ENCODE measurements at places on chromosomes 6 and 20.

DNA sequence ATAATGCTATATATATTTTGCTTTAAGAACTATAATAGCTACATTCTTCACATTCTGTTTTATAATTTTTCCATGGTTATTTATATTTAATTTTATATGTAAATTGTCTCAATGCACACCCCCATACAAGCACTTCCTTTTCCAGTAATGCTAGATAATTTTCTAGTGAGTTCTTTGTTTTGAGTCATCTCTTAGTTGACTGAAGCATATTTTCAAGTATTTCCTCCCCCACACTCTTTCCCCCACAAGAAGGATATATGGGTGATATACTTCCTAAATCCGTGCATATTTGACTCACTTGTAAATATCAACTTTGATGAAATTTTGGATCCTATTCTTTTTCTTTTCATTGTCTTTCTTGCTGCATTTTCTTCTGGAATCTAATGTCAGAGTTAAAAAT is 82.1 kb upstream of the SRSF6 start:
- DNase-seq: no peak

DNA sequence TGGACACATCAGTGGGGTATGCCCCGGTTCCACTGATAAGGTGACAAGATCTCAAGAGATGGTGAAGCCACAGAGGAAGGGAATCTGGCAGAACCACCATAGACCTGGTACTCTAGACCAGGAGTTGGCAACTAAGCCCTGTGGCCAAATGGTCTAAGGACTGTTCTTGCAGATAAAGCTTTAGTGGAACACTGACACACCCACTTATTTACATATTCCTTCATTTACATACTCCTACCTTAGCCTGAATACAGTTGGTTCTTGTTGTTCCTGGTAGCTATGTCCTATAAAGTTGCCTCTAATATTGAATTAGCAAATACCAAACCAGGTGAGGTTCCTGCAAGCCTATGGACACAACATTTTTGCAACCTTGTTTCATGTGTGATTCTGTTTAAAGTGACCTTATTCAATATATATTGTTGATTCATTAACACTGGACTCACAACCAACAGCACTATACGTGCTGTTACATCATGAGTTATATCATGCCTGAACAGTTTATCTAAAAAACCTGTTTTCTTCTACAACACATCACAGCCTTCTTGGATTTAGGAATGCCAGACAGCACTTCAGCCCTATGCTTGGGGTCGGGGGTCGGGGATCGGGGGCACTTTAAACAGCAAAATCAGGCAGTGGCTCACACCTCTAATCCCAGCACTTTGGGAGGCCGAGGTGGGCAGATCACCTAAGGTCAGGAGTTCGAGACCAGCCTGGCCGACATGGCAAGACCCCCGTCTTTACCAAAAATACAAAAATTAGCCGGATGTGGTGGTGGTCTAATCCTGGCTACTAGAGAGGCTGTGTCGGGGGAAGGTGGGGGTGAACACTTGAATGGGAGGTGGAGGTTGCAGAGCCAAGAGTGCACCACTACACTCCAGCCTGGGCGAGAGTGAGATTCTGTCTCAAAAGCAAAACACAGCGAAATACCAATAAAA is 2.5 kb downstream of the CCDC167 start:
- no peak for DNase-seq

- no peak for DNase-seq
Observed at GRCh38 chr6:28922821-28923317, 916 bp downstream of the TRIM27 start.

- no peak for DNase-seq
Observed at GRCh38 chr20:49433333-49433732, 49.1 kb downstream of the KCNB1 start.

DNA sequence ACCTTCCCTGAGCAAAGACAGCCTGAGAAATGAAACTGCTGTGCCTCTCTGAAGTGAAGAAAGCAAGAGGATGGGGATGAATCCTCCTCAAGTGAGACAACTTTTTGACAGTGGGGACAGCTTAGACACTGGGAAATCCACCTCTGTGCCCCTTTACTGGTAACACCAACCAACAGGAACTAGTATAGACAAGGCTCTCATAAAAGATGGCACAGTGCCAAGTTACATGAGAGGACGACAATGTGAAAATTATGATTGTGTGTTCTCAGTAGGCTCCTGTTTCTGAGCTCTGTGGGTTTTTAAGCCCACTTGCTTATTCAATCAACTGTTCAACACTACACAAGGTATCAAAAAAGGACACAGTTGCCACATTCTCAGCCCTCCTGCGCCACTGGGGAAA is 41.6 kb upstream of the LYRM2 start:
- no peak for DNase-seq

- no peak for DNase-seq
Observed at GRCh38 chr6:145199961-145200360, 535.4 kb downstream of the EPM2A start.

DNA sequence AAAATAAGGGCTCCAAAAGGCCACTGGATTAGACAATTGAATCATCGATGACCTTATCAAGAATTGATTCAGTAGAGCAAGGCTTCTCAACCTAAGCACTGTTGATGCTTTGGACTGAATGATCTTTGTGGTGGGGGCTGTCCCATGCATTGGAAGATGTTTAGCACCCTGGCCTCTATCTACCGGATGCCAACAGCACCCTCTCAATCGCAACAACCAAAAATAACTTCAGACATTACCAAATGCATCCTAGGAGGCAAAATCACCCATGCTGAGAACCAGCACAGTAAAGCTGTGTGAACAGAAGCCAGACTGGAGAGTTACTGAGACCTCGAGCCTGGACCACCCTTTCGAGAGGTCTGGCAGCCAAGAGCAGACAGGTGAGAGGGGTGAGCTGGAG is 67.5 kb downstream of the TBC1D7 start:
- DNase-seq: no peak

DNA sequence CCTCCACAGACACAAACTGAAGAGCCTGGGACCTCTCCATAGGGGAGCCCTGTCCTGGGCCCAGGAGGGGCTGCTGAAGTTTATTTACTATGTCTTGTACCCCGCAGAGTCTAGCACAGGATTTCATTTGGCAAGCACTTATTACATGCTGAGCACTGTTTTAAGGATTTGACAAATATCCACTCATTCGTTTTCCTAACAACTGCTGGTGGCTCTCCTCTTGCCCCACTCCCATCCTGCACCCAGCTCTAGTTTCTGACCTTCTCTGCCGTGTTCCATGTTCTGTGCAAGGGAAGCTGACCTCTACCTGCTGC is 127.0 kb upstream of the MAFB start:
- DNase-seq: no peak

GRCh38 chr20:50577175-50578018 is 67.2 kb downstream of the PTPN1 start:
- DNase-seq: no peak

- no peak for DNase-seq
Observed at GRCh38 chr20:62388839-62389600, 2.1 kb downstream of the RPS21 start.

DNA sequence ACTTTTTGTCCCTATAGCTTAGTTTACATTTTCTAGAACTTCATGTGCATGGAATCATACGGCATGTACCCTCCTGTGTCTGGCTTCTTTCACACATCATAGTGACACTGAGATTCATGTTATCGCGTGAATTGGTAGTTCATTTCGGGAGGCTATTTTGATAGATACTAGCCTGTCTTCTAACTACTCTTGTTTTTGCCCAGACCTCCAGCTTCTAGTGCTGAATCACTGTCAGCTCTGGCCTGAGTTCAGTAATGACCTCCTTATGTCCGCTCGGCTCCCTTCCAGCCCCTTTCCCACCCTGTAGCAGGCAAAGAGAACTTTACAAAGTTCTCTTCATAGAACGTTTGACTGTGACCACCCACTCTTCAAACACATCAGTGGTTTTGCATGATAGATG is 14.1 kb downstream of the MYBL2 start:
- DNase-seq: no peak

DNA sequence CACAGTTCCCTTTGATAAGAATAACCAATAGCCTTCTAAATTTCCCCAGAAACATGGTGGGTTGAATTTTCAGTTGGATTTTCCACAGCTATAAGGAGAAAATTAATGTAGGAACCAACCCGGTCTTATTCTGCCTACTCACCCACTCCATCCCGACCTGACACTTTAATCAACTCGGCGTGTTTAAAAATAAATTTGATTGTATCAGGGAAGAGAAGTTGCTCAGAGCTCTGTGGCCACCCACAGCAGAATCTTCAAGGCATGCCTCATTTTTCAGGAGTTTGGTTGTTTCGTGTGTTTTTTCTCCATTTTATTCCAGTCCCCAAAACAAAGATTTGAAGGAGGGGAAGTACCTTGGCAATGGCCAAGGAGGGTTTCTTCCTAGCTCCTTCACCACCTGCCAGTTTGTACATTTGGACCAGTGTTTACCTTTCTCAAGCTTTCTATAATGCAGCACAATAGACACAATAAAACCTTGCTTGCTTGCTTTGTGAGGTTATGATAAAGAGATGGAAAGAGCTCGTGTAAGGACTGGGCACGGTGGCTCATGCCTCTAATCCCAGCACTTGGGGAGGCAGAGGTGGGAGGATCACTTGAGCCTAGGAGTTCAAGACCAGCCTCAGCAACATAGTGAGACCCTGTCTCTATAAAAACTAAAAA is 297.2 kb upstream of the JARID2 start:
- DNase-seq: no peak

GRCh38 chr6:97068211-97068610 is 143.7 kb downstream of the KLHL32 start:
- DNase-seq: no peak

DNA sequence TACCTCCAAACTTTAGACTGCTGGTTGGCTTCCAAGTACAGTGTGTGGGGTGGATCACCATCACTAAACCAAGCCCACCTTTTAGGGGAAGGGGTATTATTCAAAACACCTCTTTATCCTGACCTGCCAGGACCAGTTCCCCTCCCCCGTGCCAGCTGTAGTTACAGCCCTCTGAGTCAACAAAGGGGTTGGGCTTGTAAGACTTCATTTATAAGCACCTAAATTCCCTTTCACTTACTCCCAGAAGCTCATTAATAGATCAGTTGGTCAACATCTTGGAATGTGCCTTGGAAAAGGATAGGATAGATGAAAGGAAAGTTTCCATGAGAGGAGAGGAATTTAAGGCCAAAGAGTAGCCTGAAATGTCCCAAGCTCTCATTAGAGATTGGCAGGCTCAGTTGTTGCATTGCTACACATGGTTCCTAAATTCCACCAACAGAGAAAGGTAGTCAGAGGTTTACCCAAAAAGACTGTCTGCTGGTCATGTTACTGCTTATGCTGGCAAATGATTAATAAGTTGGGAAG is 59.2 kb downstream of the TNFAIP3 start:
- DNase-seq: no peak

DNA sequence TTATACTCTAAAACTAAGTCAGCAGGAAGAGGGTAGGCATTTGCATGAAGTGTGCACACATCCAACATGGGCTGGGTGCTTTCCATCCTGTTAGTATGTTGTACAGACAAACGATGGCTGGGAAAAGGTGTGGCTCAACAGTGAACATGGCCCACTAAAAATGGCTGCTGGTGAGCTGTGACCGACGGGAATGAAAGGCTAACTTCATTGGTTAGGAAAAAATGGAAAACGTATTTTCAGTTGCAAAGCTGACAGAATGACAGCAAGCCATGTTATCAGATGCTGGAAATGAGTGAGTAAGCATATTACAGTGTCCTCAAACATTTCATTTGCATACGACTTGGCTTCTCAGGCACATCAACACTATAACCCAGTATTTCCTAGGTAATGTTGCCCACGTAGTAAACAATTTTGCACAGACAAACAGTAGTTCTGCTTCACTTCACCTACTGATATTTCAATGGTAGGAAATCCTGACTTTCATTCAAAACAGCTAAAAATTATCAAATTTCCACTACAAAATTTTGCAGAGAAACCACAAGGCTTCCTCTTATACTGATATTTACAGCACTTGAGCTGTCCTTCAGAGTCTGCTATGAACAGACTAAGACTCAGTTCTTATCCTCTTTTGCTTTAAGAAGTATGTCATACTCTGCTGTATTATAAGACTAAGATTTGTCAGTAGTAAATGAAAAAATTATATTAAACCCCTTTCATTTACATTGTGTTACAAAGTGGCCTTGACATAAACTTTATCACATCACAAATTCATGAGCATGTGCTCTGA is 98.9 kb downstream of the IRF4 start:
- DNase-seq: no peak
